GM13976 (cell line): ENCODE measurements at places on chromosomes 1 and 21.

DNA sequence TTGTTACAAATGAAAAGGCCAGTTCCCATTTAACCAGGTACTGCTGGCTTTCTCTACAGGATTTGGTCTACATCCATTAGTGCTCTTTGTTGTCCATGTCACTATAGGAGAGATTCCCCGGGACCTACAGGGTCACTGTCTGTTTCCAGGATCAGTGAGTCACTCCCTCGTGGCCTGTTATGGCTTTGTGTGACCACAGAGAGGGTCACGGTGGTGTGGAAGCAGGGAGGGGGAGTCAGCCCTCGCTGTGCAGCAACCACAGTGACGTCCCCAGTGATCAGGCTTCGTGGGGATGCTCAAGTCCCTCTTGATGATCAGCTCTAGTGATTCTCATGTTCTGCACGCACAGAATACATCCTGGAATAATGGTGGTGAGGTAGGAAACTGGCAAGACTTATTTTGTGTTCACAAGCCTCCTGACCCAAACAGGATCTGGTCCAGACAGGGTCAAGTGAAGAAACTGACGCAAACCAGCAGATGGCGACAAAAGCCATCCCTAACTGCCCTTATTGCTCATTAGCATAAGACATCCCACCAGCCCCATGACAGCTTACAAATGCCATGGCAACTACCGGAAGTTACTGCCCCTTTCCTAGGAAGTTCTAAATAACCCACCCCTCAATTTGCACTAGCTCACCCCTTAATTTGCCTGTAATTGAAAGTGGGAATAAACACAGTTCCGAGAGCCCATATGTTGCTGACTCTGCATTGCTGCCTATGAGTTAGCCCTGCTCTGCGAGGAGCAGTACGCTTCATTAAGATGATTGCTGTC lies 98.5 kb downstream of the DISC1 start:
- DNase-seq, result peak; percentile 30

GRCh38 chr1:203206129-203206687 lies 19.7 kb upstream of the CHI3L1 start:
- DNase-seq, result no peak

DNA sequence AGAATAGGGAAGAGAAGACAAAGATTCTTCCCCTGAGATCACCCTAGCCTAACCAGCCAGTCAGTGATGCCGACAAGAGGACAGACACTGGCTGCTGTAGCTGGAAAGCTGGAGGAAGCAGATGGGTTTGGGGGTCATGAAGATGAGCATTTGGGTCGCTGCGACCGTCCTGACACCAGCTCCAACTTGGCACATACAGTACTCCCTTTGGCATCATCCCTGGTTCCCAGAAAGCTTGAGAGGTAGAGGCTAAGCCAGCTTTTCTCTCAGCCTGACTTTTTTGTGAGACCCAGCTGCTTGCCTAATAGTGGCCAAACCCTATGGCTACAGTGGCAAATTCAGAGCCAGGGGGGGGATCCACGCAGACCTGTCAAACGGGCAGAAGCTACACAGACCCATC lies 43.0 kb upstream of the IKBKE start:
- DNase-seq, result no peak

- no peak for DNase-seq
Observed at GRCh38 chr1:174243451-174244000, 84.2 kb downstream of the RABGAP1L start.

DNA sequence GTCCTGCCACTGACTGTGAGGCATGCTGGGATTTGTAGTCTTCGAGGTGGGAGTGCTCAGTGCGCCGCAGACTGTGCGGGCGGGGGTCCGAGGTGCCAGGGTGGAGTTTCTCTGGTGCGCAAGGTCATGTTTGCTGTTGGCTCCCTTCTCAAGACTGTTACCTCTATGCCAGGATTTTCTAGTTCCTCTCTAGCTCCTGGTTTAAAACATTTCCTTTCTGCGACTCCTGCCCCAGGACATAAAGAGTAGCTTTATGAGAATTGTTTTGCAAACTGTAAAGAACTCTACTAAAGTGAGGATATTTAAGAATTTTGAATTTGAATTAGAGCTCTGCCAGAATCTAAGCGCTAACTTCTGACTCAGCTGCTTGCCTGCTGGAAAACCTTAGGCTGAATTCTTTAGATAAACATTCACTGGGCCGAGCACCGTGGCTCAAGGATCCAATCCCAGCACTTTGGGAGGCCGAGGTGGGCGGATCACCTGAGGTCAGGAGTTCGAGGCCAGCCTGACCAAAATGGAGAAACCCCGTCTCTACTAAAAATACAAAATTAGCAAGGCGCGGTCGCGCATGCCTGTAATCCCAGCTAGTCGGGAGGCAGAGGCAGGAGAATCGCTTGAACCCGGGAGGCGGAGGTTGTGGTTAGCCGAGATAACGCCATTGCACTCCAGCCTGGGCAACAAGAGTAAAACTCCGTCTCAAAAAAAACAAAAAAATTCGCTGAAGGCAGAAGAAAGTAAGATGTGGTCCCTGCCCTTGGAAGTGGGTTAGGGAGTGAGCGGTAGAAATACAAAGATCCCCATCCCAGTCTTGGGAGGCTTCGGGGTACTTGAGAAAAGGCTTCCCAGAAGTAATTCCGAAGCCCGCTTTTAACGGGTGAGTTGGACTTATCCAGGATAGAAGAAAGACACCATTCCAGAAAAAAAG lies 992 bp upstream of the USP48 start:
- DNase-seq, result peak; percentile 90

DNA sequence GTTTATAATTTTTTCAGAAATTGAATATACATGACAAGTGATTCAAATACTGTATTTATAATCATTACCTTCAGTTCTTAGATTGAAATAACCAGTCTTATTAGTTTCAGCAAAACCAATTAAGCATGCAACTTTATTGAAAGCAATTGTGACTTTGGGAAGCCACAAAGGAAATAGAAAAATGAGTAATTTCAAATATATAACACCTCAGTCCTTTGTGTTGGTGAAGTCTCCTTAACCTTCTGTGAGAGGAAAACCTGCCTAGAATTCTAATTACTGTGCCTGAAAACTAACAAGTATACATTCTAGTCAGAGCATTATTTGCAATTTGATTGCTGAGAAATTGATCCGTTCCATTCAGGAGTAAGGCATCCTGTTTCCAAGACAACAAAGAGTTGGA lies 95.8 kb downstream of the S1PR1 start:
- no peak for DNase-seq

DNA sequence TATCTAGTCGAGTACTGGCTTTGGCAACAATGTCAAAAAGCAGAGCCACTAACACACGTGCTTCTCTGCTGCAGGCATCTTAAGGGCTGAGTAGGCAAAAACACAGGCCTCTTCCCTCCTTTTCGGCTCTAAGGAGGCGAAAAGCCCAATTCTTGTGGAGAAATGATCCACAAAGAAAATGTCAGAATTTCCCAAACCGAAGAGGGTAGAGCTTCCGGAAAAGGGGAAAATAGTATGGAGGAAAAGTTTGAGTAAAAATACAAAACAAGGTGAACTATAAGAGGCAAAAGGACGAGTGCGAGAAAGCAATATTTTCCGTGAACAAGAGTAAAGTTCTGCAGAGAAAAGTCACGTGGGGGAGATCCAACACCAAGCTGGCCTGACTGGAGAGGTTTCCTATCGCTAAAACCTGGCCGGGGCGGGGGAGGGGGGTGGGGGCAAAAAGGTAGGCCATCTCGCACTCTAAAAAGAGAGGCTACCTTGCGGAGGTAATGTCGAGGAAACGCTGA lies 551 bp downstream of the ZRANB2 start:
- no peak for DNase-seq

GRCh38 chr1:171850651-171851350 lies 9.5 kb downstream of the DNM3 start:
- DNase-seq, result no peak

- peak; percentile 62 for DNase-seq
Observed at GRCh38 chr1:211327346-211327921, 801 bp downstream of the TRAF5 start.

DNA sequence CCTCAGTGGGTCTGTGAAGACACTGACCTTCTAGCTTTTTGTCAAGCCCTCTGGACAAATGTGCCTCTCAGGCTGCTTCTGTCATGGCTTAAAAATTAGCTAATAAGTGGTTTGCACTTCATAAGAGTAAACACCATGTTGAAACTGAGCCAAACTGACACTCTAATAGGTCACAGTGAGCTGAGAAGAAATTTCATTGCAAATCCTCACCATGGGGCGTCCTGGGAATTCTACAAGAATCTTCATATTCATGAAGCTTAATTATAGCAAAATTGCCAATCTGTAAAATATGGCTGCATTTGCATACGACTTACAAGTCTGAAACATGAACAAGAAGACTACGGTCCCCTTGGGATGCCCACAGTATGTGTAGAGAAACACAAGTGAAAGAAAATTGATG lies 188.6 kb downstream of the DSCAM start:
- no peak for DNase-seq

DNA sequence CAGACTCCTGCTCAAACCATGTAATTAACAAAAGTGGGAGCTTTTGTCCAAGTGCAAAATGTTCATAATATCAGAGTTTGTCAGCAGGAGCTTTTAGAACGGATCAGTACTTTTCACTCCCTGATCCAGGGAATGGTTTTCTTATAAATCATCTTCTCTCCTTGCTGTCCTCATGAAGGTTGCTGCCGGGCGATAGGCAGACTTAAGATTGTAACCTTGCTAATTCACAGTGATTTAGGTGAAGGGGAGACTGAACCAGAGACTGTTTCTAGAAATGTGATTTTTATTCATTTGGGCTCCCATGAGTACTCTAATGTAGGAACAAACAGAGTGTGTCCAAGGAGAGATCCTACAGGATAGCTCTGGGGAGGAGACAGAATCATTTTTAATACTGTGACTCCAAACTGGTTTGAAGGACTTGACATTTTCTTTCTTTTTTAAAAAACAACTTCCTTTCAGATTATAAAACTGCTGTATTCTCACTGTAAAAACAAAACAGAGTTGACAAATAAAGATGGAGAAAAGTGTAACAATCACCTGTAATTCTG lies 23.7 kb downstream of the ELAVL4 start:
- no peak for DNase-seq

- no peak for DNase-seq
Observed at GRCh38 chr1:96772349-96772748, 50.8 kb downstream of the PTBP2 start.

DNA sequence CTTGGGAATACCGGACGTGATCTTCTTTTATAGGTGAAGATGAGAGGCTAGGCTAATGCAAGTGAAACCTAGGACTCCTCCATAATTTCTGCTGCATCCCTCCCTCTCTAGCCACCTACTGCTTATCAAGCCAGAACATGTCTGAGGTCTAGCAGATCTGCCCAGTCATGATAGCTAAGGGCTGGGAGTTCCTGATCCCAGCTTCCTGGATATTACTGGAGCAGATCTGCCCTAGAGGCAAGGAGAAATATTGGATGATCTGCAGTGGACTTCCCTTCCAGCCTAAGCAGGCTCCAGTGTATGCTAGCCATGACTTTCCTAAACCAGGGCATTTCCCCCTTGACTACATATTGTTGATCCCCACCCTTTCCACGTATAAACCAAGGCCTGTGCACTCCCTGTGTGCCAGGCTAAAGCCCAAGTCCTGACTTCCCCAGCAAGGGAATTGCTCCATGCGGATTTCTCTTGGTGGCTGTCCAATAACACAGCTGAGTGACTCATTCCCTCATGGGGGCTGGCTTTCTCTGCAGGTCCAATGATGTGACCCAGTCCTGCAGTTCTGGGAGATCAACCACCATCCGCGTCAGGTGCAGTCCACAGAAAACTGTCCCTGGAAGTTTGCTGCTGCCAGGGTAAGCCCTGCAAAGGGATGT lies 15.5 kb upstream of the SARS1 start:
- no peak for DNase-seq

GRCh38 chr1:23567996-23568607 lies 8.8 kb upstream of the ID3 start:
- DNase-seq, result no peak

DNA sequence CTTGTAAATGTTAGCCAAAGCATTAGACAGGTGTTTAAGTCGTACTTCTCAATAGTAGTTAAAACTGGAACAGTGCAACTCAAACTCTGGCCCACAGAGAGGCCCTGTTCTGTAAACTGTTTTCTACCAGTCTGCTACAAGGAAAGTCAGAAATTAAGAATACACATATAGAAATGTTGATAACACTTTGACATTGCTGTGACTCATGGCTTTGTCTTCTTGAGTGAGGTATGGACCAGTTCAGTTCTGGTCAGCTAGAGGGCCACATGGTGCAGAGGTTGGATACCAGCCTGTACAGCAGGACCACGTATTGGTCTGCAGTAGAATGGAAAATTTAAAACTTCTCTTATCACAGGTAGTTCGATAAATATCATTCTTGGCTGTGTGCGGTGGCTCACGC lies 22.3 kb downstream of the ZBTB8B start:
- no peak for DNase-seq

DNA sequence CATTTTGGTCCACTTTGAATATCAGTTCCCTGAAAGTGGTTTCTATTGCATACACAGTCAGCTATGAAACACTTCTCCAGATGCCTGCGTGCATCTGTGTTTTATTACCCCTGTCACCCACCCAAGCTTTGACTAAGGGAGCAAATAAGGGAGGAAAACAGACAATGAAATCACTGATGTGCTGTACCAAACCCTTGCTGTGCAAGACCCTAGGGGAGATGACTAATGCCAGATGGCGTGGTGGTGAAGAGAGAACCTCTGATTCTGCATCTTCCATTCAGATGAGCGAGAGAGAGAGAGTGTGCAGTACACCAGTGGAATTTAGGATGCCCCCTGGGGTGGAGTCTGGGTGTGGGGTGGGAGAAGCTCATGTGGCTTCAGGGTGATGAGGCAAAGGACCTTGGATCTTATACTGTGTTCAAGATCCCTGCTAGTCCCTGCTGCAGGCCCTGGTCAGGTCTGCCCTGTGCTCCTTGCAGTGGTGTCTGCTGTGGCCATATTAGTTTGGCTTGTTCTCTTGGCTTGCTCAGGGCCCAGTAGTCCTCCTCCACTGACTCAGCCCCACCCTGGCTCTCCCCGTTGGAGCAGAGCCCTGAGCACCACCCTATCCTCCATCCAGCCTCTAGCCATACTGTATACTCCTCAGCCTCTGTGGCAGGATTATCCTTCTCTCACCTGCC lies 18.5 kb downstream of the CLCA1 start:
- no peak for DNase-seq

DNA sequence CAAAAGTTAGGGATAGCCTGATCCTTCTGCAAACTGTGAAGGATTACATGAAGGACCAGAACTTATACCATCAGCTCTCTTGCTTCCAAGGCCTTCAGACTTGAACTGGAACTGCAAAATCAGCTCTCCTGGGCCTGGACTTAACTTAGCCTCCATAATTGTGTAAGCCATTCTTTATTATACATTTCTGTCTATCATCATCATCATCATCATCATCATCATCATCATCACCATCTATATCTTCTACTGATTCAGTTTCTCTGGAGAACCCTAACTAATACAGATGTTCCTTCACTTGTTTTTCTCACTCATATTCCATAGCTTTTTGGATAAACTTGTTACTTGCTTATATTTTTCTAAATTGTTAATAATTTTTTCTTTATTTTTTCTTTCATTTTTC lies 50.0 kb downstream of the PAPPA2 start:
- no peak for DNase-seq

GRCh38 chr1:212700892-212701819 lies 1.5 kb upstream of the BATF3 start:
- no peak for DNase-seq

DNA sequence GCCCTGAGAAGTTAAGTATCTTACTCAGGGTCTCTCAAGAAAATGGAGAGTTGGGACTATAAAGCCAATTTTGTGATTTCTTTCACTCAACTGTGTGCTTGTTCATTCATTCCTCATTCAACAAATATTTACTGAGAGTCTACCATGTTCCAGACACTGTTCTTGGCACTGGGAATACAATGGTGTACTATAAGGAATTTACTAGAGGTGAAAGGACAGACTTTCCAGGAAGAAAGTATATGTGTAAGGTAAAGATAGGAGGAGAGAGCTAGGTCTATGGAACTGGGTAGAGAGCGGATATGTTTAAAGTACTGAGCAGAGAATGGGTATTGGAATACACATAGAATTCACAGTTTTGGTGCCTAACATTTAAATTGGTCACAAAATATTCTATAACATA lies 42.3 kb downstream of the ZNHIT6 start:
- no peak for DNase-seq
